ENCODE measurements at places on chromosomes 3 and 15.

- no peak for DNase-seq
These were observed 37.9 kb downstream of the CAPN7 start for GRCh38 chr3:15243822-15244482.

DNA sequence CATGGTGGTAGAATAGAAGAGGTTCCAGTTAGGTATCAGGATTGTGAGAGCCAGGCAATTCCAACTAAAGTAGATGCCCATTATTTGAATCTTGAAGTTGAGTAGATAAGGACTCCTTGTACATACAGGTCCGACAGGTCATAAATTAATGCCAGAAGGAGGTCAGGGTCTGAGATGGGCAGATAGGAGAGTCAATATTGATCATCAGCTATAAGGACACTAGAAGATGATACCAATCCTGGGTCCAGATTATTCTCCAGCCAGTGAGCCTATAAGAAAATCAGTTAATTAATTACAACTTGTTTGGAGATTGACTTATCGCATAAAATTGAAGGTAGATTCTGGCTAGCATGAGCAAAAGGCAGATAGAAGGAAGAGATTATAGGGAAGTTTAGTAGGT is 378.4 kb upstream of the NAALADL2 start:
- no peak for DNase-seq

DNA sequence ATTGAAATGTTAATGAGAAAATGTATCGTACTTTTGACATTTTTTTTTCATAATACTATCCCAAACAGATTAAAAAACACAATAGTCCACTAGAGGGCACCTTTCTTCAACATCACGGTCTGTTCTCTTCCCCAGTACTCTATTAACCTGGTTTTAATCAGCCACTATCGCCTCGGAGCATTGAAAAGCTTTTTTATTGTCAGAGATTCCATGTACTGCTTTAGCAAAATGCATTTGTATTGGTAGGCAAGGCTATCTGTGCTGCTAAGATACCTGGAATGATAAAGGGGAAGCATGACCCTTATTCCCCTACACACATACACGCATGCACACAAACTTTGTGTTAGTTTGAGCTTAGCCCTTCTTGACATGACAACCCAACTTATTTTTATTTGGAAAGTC is 160.1 kb upstream of the IL12A start:
- no peak for DNase-seq

GRCh38 chr15:53446376-53446775 is 313.1 kb downstream of the WDR72 start:
- no peak for DNase-seq

GRCh38 chr15:42843699-42844098 is 76.9 kb downstream of the TTBK2 start:
- no peak for DNase-seq

DNA sequence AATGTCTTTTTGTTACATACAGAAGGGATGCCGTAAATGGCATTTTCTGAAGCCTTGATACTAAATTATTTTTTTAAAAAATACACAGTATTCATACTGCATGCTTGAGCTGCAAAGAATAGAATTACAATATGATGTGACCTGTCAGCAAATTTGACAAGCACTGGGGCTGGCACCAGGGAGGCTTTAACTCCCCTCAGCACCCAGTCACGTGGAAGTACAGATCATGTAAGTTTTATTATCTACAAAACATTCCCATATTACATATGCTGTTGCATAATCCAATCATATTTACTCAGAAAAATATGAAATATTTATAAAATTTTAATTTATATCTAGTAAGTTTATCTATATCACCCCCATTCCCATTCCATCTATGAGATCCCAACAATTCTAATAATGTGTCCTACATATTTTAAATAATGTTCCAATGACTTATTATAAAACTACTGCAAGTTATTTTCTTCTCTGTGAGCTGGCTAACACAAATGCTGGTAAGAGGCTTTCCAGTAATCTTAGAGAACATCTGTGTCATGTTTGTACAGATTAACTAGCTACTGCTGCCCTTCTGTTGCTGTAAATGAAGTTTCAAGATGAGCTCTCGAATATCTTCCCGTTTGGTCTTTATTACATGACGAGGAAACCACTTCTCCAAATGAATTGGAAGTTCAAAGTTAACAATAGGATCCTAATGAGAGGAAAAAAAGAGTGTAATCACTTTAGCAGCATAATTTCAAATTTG is 5.2 kb upstream of the IMPG2 start:
- no peak for DNase-seq

GRCh38 chr3:65481085-65481484 is 557.6 kb downstream of the MAGI1 start:
- DNase-seq = no peak

All from activated CD4-positive, alpha-beta T cell treated with anti-CD3 and anti-CD28 coated beads, Interleukin-2, amount 50 U/mL, for 24 hours (primary cell).